Ascending aorta (tissue), 2 donors: ENCODE measurements at places on chromosomes 7 and 10.

GRCh38 chr7:4097001-4097609 lies 585.0 kb upstream of the FOXK1 start:
- DNase-seq = no peak

- DNase-seq = no peak
Observed at GRCh38 chr7:41880107-41880506, 177.2 kb upstream of the INHBA start.

DNA sequence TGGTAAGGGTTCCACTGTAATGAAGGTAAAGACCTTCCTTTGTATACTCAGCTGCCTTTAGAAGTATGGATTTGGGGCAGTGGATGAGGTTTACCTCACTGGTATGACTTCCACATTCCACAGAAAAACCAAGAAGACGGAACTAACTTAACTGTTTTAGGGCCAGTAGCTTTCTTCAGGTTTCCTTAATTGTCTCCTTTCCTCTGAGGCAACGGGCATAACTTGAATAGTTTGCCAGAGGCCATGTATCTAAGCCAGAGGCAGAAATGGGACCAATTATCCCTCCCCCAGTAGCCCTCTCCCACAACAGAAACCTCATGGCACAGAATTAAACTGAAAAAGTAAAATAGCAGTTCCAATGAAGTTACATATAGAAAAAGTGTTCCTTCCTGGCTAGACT lies 281.7 kb downstream of the PHTF2 start:
- no peak for DNase-seq

DNA sequence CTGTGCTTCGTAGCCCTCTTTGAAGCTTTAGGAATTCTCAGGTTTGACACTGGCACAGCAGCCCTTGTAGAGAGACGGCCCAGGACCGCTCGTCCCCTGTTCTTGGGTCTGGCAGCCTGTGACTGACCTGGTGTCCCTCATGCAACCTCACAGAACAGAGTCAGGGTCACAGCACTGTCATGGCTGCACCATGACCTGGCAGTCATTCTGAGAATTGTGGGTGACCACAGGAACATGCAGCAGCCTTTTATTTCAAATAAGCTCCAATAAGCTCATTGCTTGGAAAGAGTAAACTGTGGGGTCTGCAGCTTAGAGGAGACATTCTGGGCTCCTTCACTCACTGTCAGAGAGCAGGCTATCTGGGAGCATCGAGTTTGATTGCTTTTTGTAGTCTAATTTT lies 42.5 kb downstream of the MYO1G start:
- no peak for DNase-seq

- no peak for DNase-seq
Observed at GRCh38 chr10:49074836-49075682, 40.3 kb downstream of the VSTM4 start.

- no peak for DNase-seq
Observed at GRCh38 chr10:130179640-130180039, 43.4 kb downstream of the GLRX3 start.

DNA sequence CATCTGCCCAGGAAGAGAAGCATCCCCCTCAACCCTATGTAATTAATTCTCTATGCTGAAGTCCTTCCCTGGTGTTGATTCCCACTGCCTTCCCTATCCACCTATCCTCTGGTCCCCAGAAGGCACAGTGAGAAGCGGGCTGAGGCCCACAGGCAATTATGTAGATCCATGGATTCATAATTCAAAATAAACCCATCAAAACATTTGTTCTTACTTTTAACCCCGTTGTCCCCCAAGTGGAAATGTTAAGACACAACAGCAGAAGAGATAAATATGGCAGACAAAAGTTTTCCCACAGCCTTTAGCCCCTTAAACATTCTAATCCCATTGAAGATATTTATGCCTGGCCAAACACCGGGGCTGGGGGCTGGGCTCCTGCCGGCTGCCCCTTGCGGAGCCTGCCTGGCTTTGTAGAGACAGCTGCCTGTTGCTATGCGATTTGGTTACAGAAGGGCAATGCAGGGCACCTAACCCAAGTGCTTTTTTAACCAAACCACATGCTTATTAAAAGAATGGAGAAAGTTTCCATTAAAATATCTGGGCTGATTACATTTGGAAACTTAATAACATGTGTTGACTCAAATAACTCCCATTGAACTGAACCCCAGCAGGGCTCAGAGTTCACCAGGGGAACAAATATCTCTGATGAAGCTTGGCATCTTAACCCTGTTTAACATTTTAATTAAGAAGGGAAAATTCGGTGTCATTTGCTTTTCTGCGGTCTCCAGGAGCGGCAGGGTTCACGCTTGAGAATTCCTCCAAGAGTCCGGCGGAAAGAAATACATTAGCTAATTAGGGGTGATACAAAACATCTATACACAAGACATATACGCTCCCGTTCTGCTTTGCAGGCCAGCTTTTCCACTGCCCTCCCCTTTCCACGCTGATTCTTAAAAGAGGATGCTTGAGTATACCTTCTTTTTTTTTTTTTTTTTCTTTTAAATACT lies 110.8 kb upstream of the FGFR2 start:
- DNase-seq = no peak

DNA sequence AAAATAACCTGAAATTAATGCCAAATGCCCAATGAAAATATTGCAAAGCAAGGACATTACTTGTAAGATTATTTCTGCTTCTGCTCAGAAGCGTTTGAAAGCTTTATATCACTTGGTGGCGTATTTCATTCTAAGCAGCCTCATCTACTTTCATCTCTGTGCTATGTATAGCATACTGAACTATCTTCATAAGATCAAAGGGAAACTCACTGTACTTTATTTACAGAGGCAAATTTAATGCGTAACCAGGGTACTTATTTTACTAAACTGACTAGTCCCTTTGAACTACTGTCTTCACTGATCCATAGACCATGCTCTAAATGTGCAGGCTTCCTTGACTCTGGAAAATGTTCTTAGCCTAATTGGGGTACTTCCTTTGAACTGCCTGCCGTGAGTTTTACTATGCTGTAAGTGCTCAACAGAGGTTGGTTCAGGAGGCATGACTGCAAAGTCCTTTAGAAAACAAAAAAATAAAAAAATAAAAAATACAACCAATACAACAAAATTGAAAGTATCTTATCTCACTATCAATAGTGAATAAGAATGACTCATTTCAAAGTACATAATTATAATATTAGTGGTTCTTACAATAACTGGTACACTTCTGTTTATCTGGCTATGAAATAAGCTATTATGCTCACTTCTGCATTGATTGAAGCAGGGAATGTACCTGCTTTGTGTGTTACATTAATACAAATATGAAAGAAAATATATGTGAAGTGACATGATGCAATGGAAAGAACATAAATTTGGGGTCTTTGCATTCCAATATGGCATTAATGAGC lies 41.0 kb upstream of the TSPAN12 start:
- no peak for DNase-seq
